Cortex of kidney (tissue), 1 donor: ENCODE measurements at places on chromosomes 5 and 9.

- DNase-seq = no peak
Measured at GRCh38 chr5:91840412-91840811, 457.3 kb upstream of the ARRDC3 start.

- DNase-seq = no peak
Measured at GRCh38 chr5:10329820-10330481, 22.2 kb upstream of the CMBL start.

GRCh38 chr9:119677811-119678505 is 308.7 kb upstream of the BRINP1 start:
- DNase-seq = no peak

- DNase-seq = no peak
Measured at GRCh38 chr5:71862507-71863060, 143.5 kb downstream of the CARTPT start.

GRCh38 chr9:38026840-38027527 is 42.0 kb downstream of the SHB start:
- no peak for DNase-seq

- no peak for DNase-seq
Measured at GRCh38 chr9:137350696-137351584, 48.9 kb upstream of the NRARP start.

GRCh38 chr5:131548176-131548575 is 86.9 kb downstream of the RAPGEF6 start:
- no peak for DNase-seq
